Erythroblast (primary cell): ENCODE measurements at places on chromosomes 1 and 21.

GRCh38 chr21:44527983-44528633 lies 11.9 kb downstream of the KRTAP10-1 start:
- no peak for DNase-seq

DNA sequence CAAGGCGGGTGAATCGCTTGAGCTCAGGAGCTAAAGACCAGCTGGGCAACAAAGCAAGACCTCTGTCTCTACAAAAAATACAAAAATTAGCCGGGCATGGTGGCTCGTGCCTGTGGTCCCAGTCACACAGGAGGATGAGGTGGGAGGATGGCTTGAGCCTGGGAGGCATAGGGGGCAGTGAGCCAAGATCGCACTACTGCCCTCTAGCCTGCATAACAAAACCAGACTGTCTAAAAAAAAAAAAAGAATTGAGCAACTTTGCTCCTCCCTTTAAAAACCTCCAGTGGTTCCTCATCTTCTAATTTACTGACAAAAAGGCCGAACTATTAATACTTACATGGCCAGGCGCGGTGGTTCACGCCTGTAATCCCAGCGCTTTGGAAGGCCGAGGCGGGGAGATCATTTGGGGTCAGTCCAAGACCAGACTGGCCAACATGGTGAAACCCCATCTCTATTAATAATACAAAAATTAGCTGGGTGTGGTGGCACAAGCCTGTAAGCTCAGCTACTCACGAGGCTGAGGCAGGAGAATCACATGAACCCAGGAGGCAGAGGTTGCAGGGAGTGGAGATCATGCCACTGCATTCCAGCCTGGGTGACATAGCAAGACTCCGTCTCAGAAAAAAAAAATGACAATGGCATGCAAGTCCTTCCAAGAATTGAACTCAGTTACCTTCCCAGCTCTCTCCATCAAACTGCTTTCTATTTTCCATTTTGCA lies 4.4 kb downstream of the ACBD3 start:
- peak; percentile 59 for DNase-seq

DNA sequence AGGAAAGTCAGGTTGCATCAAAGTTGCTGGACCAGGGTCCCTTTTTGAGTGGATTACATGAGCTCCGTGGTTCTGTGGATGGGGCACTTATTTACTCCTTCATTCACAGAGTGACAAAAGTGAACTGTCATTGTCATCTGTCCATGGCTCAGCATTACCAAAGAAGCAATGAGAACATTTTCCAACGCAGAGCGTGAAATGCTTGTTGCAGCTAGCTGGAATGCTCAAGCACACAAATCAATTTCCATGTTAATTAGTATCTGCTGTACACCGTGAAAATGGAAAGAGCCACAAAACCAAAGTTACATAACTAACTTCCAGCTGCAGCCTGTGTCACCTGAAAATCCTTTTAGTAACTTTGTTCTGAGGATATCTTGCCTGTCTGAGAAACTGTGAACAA lies 78.9 kb downstream of the MT1HL1 start:
- no peak for DNase-seq

GRCh38 chr21:19535356-19535755 lies 1131.8 kb upstream of the TMPRSS15 start:
- DNase-seq: peak; percentile 83

DNA sequence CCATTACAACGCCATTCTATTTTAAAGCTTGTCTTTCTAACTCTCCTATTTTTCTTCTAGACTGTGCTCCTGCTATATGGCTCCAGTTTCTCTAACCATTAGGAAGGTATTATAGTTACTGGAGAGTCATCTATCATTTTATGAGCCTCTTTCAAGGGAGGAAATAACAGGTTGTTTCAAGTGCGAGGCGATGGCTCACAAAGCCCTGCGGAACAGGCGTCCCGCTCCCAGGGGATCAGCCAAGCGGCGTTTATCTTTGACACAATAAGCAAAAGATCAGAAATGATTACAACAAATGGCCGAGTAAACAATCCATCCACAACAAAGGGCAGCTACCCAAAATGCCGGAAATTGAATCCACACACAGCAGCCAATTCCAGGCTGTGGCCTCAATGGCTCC lies 249.5 kb upstream of the POU3F1 start:
- no peak for DNase-seq

- no peak for DNase-seq
Observed at GRCh38 chr1:57350610-57351009, 73.2 kb downstream of the DAB1 start.

DNA sequence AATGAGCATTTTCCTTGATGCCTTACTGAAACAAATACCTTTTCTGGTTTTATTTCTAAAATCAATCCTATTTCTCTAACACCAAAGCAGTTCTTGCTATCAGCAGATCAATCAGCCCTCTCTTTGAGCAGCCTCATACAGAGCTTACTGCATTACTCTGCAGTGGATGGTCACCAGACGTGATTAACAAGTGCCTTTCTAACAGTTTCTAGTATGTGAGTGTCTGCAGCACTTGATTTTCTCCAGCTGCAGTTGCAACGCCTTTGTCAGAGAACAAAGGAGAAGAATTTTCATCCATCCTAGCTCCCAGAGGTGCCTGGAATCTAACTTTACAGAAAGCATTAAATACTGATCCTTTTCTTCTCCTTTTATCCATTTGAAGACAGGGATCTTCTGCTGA lies 177.3 kb upstream of the SGIP1 start:
- DNase-seq: no peak

- no peak for DNase-seq
Observed at GRCh38 chr21:34801519-34802132, 132.8 kb downstream of the CLIC6 start.

- no peak for DNase-seq
Observed at GRCh38 chr1:62722796-62723195, 34.6 kb upstream of the DOCK7 start.

DNA sequence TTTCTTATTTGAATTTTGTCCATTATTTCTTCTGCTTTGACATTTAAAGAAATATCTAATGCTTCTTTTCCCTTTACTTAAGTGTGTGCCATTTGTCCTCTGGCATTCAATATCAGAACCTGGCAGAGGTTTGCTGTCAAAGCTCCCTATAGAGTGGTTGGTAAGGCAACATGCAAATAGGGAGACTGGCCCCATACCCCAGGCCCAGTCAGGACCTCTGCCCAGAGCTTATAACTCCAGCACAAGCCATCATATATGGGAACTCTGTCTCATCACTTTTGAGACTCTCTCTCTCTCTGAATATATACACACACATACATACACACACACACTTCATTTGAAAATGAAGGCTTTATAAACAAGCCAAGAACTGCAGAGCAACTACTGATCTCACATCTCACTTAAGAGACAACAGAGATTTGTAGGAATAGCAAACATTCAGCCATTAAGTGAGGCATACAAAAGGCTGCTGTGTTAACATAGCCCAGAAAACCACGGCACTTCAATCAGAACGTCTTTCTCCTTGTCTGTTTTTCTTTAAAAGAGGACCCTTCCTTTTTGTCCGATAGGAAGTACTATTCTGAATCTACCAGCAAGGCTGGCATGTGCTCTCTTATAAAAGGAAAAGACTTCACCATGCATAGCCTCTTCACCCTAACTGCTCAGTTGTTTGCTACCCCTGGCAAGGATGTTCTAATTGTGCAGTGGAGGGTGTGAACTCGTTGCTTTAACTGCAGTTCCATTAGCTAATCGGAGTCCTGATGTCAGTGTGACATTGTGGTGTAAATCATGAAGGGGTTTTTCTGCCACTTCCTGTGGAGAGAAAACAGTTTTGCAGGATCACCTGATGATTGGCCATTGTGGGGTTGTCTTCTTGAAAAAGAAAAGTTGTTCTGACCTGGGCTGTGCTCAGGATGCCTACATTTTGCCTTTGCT lies 101.7 kb downstream of the NR5A2 start:
- DNase-seq: no peak

DNA sequence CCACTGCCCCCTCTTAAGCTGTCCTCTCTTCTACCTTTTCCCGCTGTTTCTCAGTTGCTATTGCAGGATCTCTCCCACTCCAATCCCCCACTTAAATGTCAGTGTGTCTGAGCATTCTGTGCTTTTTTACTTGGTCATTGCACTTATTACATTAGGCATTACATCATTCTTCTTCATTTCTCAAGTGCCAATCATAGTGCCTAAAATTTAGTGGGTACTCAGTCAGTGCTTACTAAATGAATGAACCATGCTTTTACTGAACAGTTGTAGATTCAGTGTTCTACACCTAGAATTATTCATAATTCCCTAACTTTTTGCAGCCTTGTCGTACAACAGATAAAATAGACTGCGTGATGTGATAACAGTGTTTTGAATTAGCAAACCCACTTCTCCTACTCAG lies 19.4 kb downstream of the ARMH1 start:
- peak; percentile 52 for DNase-seq

GRCh38 chr21:8992731-8993174 lies 1528.6 kb upstream of the TPTE start:
- DNase-seq: no peak

DNA sequence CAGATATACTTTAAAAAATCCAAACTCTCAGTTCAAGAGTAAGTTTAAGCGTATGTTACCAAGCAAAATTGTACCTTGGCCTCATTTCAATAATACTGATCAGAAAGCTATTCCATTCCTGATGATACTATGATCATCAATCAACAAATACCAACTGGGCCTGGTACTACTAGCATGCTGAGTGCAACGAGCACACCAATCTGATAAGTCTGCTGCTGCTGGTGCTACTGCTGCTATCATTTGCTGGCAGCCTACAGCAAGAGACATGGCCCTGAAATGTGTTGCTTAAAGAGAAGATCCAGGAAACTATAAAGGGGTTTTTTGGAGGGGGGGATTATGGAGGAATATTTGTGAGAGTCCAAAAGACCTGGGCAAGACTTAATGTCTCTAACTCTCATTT lies 39.7 kb downstream of the NME7 start:
- peak; percentile 90 for DNase-seq

- no peak for DNase-seq
Observed at GRCh38 chr1:174791863-174792262, 207.9 kb upstream of the CACYBP start.

GRCh38 chr21:35825370-35826353 lies 234.7 kb downstream of the SETD4 start:
- DNase-seq: no peak

- DNase-seq: no peak
Observed at GRCh38 chr1:103497404-103497803, 28.1 kb upstream of the RNPC3 start.

DNA sequence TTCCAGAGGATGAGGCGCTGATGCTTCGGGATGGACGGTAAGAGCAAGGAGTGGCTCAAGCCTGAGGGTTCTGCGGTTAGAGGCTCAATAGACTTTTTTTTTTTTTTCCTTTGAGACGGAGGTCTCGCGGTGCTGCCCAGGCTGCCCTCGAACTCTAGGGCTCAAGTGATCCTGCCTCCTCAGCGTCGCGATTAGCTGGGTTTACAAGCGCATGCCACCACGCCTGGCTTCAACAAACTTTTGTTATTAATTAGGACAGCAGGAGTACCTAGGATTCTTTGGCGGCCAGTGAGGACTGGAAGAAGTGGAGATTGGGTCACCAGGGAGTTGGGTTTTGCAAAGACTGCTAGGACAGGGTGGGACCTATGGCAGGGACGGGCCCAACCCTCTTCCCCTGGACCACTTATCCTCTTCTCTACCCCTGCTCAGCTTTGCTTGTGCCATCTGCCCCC lies 587 bp downstream of the SCNM1 start:
- DNase-seq: peak; percentile 64

DNA sequence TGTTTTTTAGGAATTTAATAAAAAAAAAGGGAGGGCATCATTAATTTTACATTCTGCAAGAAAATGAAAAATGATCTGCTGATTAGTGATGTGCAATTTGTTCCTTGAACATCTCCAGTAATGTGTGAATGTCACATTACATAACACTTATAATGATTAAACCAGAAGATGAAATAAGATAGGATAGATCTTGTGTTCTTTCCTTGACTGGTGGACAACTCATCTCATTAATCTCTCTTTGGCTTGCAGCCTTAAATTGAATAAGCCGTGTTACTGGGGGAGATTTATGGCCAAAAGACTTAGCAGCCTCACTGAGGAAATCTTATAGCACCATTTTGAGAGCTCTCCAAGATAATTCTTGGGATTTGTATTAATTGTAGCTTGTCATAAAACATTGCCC lies 217.2 kb downstream of the ST6GALNAC3 start:
- DNase-seq: no peak

DNA sequence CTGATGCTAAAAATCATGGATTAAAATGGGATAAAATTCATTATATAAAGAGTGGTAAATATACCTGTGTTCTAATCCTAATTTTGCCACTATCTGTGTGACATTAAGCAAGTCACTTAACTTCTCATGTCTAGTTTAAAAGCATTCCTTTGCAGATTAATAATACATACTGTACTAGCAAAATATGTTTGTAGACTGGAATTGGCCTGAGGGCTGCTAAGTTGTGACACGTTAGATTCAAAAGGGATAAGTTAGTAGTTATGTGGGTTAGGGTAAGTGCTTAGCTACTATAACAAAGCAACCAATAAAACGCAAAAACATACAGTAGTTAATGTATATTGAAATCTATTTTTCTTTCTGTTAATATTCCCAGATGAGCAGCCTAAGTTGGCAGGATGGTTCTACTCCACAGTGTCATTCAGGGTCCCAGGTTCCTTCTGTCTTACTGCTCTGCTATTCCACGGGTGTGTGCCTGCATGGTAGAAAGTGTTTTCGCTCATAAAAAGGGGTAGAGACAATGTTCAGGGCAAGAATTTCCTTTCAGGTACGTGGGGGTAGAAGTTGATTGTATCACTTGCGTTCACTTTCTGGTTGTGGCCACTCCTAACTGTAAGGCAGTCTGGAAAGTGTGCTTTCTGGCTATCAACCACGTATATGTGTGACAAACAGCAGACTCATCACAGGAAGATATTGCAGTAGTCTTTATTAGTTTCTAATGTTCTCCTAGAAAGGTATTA lies 239.8 kb downstream of the NFIA start:
- DNase-seq: no peak

DNA sequence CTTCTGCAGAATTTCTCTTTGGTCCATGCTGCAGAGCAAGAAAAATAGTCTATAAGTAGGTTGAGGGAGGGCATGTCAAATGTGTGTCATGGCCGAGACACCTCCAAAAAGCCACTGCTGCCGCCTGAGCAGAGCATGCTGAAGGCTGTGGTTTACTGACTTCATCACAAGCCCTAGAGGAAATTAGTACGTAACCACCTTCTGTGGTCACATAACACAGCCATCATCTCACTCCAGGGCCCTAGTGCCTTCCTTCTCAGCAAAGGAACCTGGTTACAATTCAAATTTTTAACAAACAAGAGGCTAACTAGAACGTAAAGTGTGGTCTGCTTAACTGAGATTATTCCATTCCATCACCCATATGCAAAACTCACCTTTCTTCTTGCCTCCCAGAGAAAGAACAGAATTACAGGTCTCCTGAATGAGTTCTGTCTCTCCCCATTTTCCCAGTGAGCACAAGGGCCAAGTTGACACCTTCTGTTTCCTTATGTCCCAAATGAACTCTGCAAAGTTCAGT lies at the start of gene PTPN22:
PTPN22 (minus strand) TSS at position 116 of the 517 bp plus-strand sequence.
- peak; percentile 30 for DNase-seq

GRCh38 chr1:173410133-173410793 lies 66.9 kb upstream of the PRDX6 start:
- DNase-seq: no peak

GRCh38 chr1:204468766-204469302 lies 25.8 kb downstream of the PIK3C2B start:
- DNase-seq: no peak

GRCh38 chr1:205030896-205031295 lies 12.1 kb upstream of the CNTN2 start:
- DNase-seq: no peak
